CD4-positive, alpha-beta T cell treated with Interferon alpha-2 for 1 hour (primary cell): ENCODE measurements at places on chromosomes 13 and 19.

GRCh38 chr19:10896851-10897526 lies 25.6 kb downstream of the CARM1 start:
- no peak for DNase-seq

- no peak for DNase-seq
These were observed 119.1 kb downstream of the SOX1 start for GRCh38 chr13:112186091-112186490.

DNA sequence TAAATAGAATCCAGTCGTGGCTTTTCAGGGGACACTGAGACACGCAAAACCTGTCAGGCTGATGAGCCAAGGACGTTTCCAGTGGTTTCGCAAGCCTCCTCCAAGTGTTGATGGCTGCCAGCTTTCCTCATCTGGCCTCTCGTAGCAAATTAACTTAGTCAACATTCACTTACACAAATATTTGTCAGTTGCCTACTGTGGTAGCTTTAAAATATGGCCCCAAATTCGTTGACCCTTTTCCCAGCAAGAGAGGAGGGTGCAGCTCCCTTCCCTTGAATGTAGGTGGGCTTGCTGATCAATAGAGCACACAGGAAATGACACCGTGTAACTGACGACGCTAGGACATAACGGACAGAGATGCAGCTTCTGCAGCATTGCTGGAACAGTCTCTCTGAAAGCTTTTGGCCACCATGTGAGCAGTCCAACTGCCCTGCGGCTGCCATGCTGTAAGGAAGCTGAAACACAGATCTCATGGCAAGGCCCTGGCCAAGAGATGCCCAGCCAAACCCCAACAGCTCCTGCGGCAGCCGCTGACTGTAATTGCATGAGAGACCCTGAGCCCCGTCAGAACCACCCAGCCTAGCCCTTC lies 5.5 kb upstream of the RANBP3 start:
- no peak for DNase-seq

DNA sequence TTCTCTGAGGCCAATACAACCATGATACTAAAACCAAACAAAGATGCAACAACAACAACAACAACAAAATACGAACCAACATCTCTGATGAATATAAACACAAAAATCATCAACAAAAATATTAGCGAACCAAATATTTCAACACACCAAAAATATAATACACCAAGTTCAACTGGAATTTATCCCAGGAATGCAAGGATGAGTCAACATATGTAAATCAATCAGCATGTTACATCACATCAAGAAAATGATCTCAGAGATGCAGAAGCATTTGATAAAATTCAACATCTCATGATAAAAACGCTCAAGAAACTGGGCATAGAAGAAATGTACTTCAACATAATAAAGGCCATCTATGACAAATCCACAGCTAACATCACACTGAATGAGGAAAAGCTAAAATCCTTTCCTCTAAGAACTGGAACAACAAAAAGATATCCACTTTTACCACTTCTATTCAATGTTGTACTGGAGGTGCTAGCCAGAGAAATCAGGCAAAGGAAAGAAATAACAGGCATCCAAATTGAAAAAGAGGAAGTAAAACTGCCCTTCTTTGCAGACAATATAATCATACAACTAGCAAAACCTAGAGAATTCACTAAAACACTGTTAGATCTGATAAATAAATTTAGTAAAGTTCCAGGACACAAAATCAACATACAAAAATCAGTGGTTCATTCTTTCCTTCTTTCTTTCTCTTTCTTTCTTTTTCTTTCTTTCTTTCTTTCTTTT lies 2448.7 kb upstream of the PCDH20 start:
- DNase-seq: no peak

GRCh38 chr13:73254827-73255226 lies 196.0 kb downstream of the KLF5 start:
- no peak for DNase-seq

GRCh38 chr13:91169321-91170050 lies 178.0 kb upstream of the MIR17HG start:
- no peak for DNase-seq

- DNase-seq: no peak
These were observed 24.8 kb upstream of the SLC1A5 start for GRCh38 chr19:46812977-46813838.

GRCh38 chr13:53068585-53069520 lies 40.2 kb downstream of the OLFM4 start:
- no peak for DNase-seq

DNA sequence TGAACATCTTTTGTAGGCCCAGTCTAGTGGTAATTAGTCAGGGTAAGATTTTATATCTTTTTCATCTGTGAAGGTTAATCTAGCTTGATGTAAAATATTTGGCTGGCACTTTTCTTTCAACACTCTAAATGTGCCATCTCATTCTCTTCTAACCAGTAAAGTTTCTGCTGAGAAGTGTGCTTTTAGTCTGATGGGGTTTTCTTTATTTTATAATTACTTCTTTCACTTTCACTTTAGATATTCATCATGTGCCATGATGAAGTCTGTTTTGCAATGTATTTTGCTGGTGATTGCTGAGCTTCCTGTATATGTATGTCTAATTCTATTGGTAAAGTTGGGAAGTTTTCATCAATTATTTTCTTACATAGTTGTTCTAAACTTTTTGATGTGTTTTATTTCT lies 31.9 kb downstream of the ZNF726 start:
- DNase-seq: peak; percentile 4

DNA sequence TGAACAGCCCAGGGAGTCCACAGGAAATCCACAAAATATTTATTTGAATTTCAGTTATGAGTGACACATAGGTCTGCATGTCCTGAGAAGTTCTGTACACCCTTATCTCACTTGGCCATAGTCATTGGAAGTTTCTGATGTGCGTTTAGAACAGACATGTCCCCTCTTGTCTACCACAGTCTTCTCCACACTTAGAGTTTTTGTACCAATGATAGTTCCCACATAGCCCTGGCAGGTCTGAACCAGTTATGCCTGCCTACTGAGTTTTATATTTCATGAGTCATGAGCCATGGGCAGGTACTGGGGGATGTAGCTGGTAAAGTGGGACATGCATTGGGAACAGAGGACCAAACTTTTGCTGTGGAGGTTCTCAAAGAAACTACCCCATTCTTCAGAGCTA lies 11.3 kb downstream of the ZNF132 start:
- no peak for DNase-seq

DNA sequence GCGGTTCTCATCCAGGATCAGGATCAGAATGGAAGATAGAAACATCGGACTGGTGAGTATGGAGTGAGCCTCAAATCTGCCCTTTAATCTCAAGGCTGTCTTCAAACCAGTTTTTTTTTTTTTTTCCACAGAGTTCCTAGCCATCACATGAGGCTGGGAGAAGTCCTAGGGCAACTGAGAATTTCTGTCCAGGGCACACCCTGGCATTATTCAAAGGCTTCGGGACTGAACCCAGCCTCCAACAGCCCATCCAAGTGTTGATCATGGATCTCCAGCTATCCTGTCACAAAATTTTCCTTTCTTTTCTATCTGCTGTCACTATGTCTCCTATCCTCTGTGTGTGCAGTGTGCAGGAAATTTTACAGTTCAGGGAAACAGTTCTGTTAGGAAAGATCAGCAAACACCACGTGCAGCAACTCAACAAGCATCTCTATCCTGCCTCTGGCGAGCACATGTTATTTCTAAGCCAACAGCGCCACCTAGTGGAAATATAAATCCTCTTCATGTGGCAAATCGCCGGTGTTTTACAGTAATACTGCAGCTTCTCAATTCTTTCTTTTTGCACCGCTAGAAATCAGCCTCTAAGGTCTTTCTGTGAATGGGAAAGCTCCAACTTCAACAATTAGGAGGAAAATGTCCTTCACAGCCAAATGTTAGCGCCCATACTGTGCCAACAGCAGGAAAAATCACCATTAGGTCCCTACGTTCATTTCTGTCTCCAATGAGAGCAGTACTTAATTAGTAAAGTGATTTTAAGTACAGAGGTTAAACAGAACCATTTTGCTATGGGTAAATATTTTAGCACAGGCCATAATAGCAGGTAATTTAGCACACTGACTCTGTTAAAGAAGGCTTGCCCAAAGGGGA lies 21.4 kb upstream of the ZNF181 start:
- peak; percentile 82 for DNase-seq

DNA sequence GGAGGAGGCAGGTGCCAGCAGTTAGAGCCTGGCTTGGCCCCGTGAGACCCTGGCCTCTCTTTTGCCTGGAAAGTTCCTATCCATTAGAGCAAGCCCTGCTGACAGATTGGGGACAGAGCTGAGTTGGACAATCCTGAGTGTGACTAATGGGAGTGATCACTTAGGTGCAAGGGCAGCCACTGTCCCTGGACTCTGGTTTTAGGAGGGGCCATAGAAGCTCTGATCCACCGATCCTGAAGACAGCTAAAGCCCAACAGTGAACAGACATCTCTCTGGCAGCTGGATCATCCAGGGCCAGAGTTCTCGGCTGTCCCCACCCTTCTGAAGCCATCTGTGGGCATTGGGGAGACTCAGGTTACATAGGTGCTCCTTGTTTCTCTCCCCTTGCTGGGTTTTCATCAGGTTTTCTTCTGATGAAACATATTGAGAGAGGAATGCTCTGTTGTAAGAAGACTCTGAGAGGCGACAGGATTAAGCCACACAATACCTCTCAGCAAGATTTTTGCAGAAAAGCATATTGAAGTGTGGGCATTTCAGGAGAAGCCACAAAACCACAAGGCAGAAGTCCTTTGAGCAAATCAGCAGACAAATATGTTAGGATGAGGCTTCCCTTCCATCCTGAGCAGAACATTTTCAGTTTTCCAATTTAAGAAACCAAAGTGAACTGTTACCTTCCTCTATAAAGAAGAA lies 288.0 kb upstream of the MAB21L1 start:
- DNase-seq: no peak

DNA sequence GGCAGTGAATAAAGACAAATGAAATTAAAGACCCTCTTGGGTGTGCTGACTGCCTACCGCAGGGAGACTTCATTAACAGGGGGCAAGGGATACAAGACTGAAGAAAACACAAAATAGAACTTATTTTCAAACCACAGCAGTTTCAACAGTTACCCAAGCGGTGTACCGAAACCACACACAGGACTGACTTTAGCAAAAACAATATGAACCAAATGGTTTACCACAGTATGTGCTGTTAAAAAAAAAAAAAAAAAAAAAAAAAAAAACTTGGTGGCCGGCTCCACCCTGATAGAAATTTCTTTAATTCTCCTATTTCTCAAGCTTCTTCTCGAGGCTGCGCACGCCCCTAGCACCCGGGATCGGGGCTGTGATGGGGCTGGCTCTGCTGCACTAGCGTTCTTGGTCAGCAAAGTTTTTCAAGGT lies 42.6 kb downstream of the KLF2 start:
- peak; percentile 68 for DNase-seq

- DNase-seq: no peak
These were observed 53.5 kb upstream of the WASF3 start for GRCh38 chr13:26503826-26504594.

DNA sequence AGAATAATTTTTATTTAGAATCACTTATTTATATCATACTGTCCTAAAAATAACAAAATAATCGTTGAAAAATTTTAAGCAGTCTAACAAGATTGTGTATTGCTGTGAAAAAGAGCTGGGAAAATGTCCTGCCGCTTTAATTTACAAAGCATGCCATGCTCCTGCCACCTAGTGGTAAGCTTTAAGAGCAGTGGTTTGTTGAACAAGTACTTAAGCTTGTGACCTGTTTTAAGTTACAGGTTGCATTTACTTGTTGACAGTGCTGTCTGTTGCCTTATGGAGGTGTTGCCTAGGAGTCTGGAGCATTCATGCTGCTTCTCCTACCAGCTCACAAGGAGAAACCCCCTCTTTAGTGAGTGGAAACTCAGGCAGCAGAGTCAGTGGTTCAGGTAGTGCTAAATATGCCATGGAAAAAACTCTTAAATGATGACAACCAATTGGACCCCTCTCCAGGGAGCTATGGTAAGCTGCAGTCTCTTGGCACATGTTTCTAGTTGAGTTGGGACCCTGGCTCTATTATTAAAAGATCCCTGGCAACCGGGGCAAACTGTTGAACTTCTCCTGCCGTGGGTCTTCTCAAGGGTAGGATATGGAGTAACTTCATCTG lies 68.4 kb downstream of the SPATA13 start:
- peak; percentile 71 for DNase-seq

DNA sequence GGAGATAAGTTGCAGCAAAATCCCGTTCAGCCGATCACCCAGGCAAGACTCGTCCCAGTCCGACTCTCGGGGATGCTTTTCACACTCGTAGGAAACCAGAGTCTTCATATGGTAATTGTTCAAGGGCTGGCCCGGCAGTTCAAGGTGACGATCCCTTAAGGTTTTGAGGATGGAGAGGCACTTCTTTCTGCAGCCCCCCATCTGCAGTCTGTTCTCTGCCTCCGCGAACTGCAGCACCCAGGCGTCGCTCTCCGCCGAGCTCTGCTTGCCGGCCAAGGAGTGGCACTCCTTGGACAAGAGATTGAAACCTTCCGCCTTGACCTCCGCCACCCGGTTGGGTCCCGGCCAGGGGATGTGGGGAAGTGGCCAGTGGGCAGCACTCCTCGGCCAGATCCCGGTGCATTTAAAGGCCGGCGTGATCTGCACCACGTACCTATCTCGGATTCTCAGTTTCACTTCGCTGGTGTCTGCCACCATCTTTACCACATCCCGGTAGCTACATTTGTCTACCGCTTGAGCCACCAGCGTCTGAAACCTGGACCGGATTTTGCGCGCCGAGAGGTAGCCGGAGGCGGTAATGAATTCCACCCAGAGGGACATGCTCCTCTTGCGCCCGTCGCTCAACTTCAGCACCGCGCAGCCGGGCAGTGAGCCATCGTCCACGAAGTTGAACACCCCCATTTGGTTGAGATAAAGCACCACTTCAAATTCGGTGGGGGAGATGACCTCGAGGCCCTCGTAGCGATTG lies 1.1 kb downstream of the MAB21L1 start:
- DNase-seq: no peak

GRCh38 chr19:13965926-13966683 lies 13.8 kb downstream of the DCAF15 start:
- DNase-seq: no peak

DNA sequence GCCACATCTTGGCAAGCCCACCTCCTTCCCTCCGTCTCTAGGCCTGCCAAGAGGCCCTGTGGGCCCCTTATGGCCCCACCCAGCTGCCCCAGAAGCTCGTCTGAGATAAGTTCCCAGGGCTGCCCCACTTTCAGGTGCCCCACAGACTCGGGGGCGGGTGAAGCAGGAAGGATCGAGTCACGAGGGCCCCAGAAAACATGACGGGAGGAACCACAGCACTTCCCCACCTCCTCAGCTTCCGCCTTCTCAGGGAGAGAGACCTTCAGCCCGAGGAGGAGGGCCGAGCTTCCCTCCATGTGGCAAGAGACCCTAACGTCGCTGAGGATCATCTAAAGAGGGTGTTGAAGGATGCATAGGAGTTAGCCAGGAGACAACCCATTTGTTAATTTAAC lies 4.5 kb upstream of the IL12RB1 start:
- peak; percentile 82 for DNase-seq

- no peak for DNase-seq
These were observed 18.5 kb upstream of the ZNF175 start for GRCh38 chr19:51552608-51552995.

- no peak for DNase-seq
These were observed 4.5 kb downstream of the CCNA1 start for GRCh38 chr13:36436811-36437210.

GRCh38 chr19:40009674-40010073 lies 12.8 kb downstream of the ZNF546 start:
- no peak for DNase-seq

- DNase-seq: no peak
These were observed 815.6 kb downstream of the UQCRFS1 start for GRCh38 chr19:28397306-28397705.
